ENCODE measurements at places on chromosomes 2 and 18.

DNA sequence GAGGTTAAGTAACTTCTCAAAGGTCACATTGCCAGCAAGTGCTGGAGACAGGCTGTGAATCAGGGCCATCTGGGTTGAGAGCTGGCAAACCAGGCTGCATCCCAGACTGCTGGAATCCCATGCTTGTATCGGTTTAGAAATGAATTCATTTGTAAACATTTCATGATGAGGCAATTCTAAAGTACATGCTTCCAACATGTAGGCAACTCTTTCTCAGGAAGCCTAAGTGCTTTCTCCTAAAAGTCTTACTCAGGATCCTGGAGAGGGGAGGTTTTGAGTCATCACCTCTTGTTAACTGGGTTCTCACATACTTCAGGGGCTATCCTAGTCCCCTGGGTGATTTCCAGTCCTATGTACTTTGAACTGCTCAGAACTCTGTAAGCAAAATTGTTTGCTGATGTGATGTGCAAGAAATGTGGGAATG, 416.5 kb downstream of the MEIS1 start:
- DNase-seq = no peak

DNA sequence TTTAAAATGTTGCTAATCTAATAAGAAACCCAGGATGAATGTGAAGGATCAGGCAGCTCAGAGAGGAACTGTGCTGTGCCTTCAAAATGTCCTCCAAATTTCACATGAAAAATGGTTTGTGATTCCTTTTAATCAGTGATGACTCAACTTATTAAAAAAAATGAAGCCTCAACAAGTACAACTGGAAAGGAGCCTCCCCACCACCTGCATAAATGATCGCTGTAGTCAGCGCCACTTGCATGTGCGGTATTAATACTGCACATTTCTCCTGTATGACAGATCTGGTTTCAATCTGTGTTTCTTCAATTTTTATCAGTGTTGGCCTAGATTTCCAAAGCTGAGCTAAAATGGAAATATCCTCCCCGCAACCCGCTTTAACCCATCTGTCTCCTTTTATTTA, 115.0 kb upstream of the TMEM200C start:
- DNase-seq = no peak

DNA sequence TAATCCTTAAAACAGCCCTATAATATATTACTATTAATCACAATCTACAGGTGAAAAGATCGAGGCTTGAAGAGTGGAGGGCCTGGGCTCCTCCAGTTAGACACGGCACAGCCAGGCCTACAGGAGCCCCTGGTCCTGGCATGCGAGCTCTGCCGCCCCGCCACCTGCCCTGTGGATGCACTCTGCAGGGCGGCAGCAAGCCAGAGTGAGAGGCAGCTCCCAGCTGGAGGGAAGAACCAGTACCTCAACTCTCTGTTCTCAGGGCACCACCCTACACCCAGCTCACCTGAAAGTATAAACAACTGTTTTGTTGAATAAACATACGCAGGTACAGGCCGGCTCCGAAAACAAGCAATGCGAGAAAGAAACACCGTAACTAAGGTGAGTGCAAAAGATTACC, 34.6 kb downstream of the EIPR1 start:
- no peak for DNase-seq

DNA sequence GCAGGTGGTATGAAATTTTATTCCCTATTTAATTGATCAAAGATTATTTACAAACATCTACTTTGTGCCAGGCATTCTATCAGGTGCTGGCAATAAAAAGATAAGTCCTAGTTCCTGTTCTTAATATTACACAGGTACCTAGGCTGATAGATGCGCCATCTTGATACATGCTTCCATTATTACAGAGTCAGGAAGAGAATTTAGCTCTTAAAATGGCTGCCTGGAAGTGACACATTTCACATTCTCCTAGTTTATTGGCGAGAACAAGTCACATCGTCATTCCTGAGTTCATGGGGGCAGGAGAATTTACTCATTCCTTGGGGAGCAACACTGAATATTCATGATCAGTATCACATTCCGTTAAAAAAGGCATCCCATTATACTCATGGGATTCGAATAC, 1.1 kb upstream of the DARS1 start:
- DNase-seq = no peak

GRCh38 chr2:221822416-221822815, 250.3 kb upstream of the EPHA4 start:
- no peak for DNase-seq

DNA sequence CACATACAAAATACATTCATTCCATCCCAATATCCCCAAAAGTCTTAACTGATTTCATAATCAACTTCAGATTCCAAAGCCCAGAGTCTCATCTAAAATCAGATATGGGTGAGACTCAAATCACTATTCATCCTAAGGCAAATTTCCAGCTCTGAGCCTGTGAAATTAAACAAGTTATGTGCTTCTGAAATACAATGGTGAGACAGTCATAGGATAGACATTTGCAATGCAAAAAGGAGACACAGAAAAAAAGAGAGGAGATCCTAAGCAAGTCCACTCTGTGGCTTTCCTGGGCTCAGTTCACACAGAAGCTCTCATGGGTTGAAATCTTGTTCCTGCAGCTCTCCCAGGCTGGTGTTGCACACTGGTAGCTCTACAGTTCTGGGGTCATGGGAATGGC, 18.3 kb downstream of the ZNF892 start:
- no peak for DNase-seq

GRCh38 chr2:174959787-174960186, 45.4 kb downstream of the CHN1 start:
- no peak for DNase-seq

Measured in right lung (tissue), 10 donors.